ENCODE measurements at places on chromosomes 2 and 18.

GRCh38 chr2:174856447-174856846, 92.2 kb upstream of the CHRNA1 start:
- no peak for DNase-seq

DNA sequence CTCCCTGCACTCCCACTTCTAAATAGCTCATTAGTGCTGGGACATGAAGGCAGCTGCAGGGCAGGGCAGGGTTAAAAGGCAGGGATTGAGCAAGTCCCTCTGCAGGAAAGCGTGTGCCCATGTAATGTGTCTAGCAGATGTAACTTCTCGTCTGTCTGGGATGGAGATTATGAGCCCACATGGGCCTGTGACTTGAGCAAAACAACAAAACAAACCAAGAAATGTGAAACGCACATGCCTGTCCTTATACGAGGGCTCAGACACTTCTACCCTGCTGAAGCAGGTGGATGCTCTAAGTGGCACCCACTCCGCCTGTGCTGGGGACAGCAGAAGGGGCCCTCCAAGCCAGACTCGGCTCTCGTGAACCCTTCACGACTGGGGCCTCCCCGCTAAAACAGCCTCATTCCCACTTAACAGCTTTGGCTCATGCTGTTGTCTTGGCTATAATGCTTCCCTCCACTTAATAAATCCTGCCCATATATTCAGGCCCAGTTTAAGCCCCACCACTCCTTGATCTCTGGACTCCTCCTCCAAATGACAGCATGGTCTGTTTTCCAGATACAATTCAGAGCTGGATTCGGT, 40.9 kb downstream of the TMEM247 start:
- DNase-seq: no peak

GRCh38 chr2:224994242-224994823, 47.9 kb downstream of the DOCK10 start:
- no peak for DNase-seq

DNA sequence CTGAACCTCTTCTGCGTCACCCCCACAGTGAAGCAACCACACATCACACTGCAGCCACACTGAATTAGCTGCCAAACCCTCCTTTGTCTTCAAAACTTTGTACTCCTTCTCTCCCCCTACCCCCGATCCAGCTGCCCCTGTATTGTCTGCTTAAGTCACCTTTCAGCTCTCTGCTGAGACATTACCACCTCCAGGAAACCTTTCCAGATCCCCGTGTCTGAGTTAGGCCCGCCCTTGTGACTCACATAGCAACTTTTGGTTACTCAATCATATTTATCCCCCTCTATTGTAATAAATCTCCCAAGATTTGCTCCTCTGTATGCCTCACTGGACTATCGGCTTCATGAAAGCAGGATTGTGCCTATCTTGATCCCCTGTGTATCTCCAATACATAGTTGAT, 82.8 kb upstream of the CDCA7 start:
- DNase-seq: no peak

GRCh38 chr18:24341361-24341760, 56.3 kb downstream of the OSBPL1A start:
- no peak for DNase-seq

DNA sequence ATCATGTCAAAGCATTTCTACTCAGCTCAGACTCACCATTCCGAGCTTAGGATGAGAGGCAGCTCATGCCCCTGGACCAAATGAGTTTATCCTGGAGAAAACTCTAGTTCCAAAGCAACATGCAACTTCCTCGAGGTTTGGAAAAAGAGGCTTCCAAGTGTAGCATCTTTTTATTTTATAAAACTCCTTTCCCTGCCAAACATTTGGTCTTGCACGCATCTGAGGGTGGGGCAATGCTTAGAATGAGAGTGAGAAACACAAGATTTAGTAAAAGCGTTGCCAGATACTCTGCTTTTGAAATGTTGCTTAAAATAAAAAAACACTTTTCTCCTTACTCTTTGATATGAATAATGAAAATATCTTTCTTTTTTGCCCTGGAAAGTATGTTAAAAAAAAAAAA, 151.5 kb downstream of the NCKAP5 start:
- no peak for DNase-seq

DNA sequence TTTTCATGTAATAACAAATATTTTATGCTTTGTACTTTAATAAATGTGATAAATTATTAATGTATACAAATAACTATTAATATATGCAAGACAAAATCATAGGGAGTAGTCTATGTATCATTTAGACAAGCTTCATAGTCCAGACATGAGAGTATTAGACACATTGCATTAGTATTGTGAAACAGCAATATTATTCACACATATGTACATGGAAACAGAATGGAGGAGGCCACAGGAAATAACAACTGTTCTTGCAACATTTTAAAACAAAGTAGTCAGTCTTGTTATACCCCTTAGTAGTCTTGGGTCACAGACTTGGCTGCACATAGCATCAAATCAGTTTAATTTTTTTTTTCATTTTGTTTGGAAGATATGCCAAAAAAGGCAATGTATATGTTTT, 15.8 kb downstream of the DSC1 start:
- DNase-seq: no peak

GRCh38 chr2:20198001-20198400, 26.9 kb downstream of the SDC1 start:
- DNase-seq: no peak

GRCh38 chr2:118698564-118698963, 148.9 kb downstream of the EN1 start:
- no peak for DNase-seq

DNA sequence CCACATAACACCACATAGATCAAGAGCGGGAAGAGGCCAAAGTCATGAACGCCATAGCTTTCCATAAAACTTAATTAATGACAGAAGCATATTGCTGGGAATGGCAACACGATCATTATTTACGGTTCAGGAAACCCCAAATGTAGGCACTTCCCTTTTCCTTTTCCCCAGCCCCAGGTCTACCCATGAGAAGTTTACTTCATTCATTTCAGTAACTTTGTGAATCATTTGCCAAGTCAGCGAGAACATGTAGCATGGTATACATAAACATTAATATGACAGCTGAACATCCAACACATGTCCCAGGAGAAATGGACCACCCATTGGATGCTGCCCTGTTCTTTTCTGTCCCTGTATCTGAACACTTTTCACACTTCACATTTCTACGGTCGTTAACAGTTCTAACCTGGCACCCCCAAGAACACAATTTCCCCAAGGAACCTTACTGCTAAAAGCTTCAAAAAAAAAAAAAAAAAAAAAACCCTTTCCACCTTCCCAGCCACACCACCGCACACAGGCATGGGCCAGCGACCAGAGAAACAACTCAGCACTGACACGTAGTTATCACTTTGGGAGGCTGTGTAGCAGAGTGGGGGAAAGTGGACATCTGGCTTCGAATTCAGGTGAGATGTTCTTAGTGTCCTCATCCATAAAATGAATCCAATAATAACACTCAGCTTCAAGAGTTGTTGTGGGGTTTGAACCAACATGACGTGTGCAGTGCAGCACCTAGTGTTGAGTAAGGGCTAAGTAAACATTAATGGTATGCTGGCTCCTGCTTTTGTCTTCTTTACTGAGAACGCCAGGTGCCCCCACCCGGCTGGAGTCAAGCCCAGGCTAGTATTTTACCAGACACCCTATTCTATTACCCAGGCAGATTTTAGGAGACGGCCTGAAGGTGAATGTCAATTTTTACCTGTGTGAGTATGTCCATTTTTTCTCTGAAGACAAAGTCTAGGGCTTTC, 371.5 kb downstream of the LNPK start:
- no peak for DNase-seq

- DNase-seq: no peak
Observed at GRCh38 chr2:190947141-190947540, 66.5 kb downstream of the GLS start.

DNA sequence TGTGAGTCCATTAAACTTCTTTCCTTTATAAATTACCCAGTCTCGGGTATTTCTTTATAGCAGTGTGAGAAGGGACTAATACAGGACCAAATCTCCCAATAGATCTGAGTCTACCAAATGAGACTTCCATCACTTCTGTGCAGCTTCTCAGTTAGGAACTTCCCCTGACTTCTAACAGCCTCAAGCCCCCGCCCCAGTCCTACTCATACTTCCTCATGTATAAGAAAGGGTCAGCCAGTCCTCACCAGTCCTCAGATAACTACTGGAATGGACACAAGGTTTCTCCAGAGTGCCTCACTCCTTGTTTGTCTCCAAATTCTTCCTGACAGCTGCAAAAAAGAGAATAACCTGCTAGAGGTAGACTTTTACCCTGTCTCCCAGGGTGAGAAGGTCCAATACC, 19.5 kb downstream of the TTC32 start:
- DNase-seq: no peak

- no peak for DNase-seq
Observed at GRCh38 chr18:7566244-7566566, 911 bp upstream of the PTPRM start.

GRCh38 chr2:108884619-108885018, 98.0 kb downstream of the CCDC138 start:
- DNase-seq: no peak

DNA sequence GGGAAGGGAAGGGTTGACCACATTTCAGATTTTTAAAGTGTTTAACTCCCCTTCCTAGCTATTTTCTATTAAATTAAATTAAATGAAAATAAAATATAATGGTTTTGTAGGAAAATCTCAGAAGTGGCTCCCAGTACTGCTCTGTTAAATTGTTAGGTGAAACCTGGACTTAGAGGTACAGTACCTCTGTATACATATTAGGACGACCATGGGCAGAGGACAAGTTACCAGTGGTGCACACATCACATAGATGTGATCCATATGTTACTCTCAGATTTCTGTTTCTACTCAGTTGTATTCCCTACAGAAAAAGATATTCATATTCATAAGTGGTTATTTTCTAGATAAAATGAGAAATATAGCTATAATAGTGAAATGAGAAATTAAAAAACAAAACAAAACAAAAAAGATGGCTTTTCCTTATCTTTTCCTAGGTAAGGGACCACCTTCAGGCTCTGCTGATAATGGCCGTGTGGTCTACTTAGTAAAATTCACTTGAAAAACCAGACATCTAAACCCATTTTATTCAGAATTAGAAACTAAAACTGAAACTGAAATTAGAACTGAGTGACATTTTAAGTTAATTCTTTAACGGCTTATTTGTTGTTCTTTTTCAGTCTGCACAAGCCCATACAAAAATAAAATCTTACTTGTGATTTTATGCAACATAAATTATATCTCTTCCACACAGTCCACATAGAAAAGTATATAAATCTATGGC, 832.5 kb upstream of the CHAC2 start:
- no peak for DNase-seq

- DNase-seq: no peak
Observed at GRCh38 chr2:143907801-143908200, 612.1 kb downstream of the ZEB2 start.

GRCh38 chr2:88054782-88055370, 707 bp downstream of the KRCC1 start:
- peak; percentile 24 for DNase-seq

- DNase-seq: peak; percentile 48
Observed at GRCh38 chr2:11904029-11904428, 157.6 kb downstream of the LPIN1 start.

DNA sequence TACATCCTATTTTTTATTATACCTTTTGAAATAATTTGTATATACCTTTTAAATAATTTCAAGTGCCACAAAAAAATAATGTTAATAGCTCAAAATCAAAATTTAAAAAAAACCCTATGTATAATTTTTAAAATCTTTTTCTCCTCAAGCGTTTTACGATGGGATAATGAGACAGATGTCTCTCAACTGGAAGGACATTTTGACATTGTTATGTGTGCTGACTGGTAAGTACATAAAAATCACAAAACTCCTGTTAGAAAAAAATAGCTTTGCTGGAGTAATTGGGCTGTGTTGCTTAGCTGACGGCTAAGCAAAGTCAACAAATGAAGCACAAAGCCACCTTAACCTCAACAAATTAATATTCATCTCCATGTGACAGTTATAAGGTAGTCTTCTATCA, 198.0 kb upstream of the SIX3 start:
- DNase-seq: no peak

DNA sequence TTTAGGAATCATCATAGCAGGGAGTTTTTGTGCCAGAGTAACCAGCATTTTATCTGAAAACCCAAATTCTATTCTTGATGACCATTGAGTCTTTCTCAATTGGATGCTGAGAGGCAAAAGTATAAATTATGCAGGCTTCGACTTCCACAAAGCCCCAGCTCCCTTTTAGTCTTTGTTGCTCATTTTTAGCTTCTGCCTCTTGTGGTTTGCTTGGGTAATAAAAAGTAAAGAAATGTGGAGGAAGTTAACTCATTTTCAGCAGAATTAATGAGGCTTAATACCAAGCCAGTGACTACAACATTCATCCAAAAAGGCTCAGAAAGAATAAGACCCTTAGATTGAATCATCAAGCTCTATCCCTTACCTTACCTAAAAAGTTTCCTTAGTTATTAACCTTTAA, 18.6 kb downstream of the ERMN start:
- DNase-seq: no peak

DNA sequence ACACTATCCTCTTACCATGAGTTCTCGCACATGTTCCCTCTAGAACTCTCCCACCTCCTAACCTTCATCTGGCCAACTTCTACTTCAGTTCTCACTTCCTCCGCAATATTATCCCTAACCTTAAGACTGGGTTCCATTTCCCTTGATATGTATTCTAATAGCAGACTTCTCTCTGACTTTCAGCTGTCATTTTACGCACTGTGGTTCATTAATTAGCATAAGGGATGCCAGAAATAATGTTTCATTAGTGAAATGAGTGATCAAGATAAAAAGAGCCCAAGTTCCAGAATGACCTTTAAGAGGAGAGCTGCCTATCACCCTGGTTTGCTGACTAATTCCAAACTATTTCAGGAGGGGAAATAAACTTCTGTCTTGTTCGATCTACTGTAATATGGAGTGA, 108.6 kb upstream of the CCDC150 start:
- peak; percentile 26 for DNase-seq

- DNase-seq: no peak
Observed at GRCh38 chr2:36416370-36417165, 61.0 kb downstream of the CRIM1 start.

GRCh38 chr2:127558911-127559310, 23.4 kb downstream of the MYO7B start:
- DNase-seq: no peak

GRCh38 chr18:36274083-36274715, 23.3 kb upstream of the FHOD3 start:
- no peak for DNase-seq

DNA sequence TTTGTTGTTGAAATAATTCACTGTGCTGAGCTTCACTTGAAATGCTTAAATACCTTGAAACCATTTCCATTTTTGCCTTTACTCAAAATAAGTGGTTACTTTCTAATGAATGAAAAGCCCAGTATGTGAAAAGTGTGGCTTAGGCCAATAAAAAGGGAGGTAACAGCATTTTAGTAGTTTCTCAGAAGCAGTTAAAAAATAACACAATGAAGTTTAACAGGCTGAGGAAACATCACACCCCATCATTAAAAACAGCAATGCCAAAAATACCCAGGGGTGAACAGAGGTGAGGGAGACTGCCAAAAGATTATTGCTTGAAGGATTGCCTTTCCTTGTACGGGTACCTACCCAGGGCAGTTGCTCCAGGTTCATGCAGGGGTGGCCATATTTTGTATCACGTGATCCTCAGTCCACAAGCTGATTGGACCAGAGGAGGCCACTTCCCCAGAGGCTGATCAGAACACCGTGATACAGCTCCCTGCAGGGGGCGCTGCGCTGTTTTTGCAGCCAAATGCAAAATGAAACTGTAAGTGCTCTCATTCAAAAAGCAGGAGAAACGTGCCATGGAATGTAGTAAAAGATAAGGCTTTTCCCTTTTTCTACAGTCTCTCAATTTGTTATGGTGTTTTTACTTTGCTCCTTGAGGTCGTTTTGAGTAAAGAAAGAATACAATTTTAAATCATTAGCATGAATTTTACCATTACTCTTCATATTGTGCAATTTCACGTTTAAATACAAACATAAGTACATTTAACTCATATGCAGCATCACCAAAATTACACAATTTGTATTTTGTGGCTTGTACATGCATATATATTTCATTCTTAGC, 70.2 kb upstream of the SH3BP4 start:
- DNase-seq: peak; percentile 32
